ENCODE measurements at places on chromosomes 3 and 15.

- DNase-seq = no peak
These were observed 1.1 kb upstream of the PLCL2 start for GRCh38 chr3:16883723-16884083.

GRCh38 chr3:63926309-63926708, 14.1 kb upstream of the SCAANT1 start:
- no peak for DNase-seq

GRCh38 chr3:42827654-42828053, 18.4 kb downstream of the ACKR2 start:
- DNase-seq = no peak

GRCh38 chr3:127393131-127393820, 105.4 kb upstream of the PRR20G start:
- no peak for DNase-seq

GRCh38 chr15:74552773-74553441, 11.9 kb downstream of the ARID3B start:
- DNase-seq = no peak

DNA sequence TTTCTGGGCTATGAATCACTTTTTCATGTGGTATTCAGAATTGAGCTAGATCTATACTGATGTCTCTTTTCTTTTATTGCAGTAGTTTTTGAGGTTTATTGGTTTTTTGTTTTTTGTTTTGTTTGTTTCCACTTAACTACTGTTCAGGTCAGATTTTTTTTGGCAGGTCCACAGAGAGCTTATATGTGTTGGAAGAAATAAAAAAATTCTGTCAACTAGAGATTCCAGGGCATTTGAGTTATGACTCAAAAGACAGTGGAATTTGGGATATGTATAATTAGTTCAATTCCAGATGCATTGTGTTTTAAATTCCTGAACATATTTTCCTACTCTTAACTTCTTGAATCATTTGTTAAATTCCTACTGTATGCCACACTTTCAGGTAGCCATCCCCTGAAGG, 727.2 kb downstream of the SI start:
- DNase-seq = no peak

DNA sequence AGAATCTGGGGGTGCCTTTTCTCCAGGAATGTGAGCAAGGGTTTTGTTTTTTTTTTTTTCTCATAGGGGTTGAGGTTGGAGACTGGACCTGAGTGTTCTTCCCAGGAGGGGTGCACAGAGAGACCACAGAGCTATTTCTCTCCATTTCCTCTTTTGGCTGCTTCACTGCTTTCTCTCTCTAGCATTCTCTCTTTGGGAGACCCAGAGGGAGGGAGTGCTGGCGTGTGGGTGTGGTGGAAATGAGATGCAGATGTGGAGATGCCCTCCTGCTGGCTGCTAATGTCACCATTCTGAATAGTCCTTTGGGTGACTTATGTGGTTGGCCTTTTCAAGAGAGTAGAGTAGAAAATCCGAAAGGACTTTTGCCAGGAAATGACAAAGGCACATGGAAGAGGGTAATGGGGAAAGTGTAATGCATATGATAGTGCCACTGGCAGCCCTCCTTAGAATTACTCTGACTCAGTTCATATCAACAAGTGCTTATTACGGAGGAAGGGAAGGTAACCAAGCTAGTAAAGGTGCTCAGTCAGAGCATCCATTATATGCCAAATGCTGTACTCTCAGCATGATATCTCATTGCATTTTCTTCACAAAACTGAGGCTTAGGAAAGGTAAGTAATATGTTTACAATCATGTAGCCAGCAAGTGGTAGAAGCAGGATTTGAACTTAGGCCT, 1.9 kb downstream of the SYN2 start:
- no peak for DNase-seq

GRCh38 chr15:47035475-47036406, 681.6 kb upstream of the SEMA6D start:
- DNase-seq = no peak

DNA sequence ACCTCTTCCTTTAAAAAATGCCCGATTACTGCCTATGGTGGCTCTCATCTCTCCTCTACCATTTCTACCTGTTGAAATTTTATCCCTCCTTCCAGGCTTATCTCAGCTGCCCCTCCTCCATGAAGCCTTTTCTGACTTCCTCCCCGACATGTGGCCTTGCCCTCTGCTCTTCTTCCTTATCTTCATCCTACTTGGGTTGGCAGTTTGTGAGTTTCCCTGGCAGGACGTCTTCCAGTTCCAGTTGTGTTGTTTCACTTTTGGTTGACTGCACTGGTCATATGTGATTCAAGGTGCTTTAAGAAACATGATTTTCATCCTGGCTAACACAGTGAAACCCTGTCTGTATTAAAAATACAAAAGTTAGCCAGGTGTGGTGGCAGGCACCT, 4.4 kb downstream of the DLL4 start:
- DNase-seq = no peak

GRCh38 chr15:63195569-63196015, 6.2 kb downstream of the RAB8B start:
- no peak for DNase-seq

GRCh38 chr3:104549099-104549714, 817.5 kb upstream of the ALCAM start:
- DNase-seq = no peak

Measured in type B pancreatic cell (in vitro differentiated cells).